SJCRH30 (cell line): ENCODE measurements at places on chromosomes 7 and 10. TPM values are rescaled to one million over a fixed set of nuclear protein-coding genes. Genes with fewer than 3 reads are reported as not detected.

DNA sequence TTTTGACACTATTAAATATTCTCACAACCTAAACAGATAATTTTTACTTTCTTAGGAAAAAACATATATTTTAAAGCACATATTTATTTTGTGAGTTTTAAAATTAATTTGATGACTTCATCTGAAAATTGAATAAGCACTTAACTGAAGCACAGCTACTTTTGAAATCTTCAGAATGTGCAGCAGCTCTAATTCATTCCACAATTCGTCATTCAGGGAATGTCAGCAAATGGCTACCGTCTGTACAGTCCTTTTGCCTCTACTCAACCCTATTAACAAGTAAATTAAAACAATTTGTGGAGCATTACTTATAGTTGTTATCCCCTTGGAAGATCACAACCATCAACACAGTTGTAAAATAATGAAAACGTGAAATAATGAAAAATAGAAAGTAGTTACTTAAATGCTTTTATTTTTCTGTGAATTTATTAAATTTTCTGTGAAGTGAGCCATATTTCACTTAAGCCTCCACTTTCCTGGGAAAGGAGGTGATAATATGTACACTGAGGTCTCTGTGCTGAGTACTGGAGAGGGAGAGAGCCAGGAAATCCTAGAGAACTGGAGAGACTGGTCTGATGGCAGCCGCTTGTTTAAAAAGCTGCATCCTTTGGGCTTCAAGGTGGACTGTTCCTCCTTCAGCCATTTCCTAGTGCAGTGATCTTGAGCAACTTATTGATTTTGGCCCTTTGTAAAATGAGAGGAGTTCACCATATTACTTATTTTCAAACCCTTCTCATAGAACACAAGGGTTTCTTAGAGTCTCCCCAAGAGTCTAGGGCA is 70.6 kb downstream of the REEP3 start:
- no peak for DNase-seq

- no peak for DNase-seq
Measured at GRCh38 chr7:132742189-132742612, 165.9 kb upstream of the PLXNA4 start.

DNA sequence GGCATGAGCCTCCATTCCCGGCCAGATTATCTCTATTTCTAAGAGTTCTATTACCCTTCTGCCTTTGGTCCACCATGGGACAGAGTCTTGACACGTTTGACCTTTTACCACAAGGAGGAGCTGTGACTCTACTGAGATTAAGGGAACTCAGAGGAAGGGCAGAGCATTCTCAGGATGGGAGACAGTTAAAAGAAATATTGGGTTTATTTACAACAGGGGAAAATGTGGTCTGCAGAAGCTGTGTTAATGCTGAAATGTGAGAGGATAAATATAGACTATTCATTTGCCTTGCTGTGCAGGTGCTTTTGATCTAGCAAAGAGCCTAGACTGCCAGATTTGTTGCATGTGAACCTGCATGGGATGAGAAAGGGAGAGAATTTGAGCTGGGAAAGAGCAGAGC is 45.8 kb upstream of the PRSS58 start:
- peak; percentile 21 for DNase-seq

Gene EPHA1
- 0.32 and 1.0 TPM in 2 replicates for total RNA-seq

GRCh38 chr7:7354674-7355073 is 172.3 kb downstream of the C1GALT1 start:
- no peak for DNase-seq
